ENCODE measurements at places on chromosomes 7 and 10.

DNA sequence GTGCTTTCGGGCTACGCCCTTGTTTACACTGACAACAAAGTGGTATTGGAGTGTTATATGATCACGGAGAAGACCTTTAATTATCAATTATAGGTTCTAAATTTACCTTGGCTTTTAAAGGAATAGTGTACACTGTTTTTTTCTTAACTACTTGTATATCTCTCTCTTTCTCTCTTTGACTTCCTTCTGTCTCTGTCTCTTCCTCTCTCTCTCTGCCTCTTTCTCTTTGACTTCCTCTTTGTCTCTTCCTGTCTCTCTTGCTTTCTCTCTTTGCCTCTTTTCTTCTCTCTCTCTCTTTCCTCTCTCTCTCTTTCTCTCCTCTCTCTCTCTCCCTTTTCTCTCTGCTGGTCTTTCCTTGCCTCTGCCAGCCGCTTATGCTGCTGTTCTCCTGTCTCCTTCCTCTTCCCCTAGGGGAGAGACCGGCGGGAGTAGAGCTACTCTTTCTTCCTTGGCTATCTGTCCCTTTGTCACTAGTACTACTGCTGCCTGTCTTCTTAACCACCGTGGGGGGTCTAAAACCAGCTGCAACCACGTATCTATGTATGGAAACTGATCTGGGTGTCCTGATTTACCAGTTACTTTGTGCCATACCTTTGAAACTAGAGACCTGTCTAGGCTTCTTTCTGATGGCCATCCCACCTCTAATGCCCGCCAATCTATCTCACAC lies 36.9 kb upstream of the GSDME start:
- DNase-seq, result no peak

DNA sequence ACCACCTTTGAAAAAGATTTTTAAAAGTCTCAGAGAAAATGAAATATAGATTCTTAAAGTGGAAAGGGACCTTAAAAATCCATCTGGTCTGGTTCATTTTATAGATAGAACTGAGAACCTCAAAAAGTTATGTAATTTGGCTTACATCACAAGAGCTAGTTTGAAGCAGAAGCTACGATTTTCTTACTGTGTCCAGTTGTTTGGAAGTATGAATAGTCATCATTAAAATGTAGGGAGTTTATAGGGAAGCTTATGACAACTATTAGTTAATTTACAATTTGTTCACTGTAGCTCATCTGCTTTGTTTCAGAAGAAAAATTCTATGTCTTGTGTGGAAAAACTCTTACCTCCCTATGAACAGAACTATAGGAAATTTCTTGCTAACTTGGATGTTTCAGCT lies 26.9 kb downstream of the ZEB1 start:
- DNase-seq, result no peak

DNA sequence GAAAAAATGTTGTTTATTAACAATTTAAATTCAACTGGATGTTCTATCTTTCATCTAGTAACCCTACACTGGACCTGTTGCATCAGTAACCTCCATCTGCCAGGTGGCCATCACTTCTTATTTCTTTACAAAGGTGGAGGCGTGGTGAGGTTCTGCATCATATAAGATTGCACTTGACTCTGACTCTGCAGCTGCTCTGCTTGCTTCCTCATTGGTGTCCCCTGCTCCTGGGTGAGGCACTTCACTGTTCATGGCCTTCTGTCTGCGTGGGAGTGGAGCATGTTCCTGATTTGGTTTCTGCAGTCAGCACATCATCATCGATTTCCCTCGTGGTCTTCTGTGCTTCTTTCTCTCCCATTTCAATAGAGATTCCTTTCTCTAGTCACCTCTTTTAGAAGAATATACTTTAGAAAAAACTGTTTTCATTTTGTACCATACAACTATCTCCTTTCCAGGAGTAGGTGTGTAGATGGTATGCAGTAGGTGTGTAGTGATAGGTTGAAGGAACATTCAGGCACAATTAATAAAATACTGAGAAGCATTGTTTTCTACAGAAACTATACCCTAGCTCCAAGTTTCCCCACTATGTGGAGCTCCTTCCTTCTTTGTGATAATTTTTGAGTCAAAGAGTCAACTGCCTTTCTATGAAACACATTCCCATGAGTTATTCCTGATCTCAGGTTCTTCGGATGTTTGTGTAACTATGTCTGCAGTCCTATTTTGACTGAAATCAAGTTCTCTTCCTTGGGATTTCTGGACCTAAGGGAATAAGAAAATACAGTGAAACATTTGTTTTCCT lies 231.7 kb upstream of the CNTNAP2 start:
- no peak for DNase-seq

GRCh38 chr7:139361523-139361922 lies 1.8 kb downstream of the LUC7L2 start:
- no peak for DNase-seq

GRCh38 chr10:62511656-62512055 lies 137.5 kb downstream of the ZNF365 start:
- DNase-seq, result no peak

- DNase-seq, result no peak
Observed at GRCh38 chr10:97961945-97962344, 68.5 kb downstream of the CRTAC1 start.

DNA sequence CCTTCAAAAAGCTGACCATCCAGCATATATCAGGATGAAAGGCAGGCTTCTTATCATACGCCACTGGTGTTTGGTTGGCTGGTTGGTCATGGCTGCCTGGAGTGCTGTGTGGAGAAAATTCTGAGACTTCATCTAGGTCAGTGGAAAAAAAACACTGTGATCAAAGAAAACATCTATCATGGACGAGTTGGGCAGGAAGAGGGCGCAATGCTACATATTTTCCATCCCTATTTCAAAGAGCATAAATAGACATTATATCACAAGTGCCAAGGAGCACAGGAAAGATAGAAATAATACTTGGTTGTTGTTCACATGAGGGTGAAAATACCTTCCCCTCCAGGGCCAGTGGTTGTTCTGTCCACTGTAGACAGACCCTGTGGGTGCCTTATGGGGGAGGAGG lies 128.4 kb upstream of the PLPP4 start:
- DNase-seq, result no peak
